ENCODE measurements at places on chromosomes 5 and 9.

DNA sequence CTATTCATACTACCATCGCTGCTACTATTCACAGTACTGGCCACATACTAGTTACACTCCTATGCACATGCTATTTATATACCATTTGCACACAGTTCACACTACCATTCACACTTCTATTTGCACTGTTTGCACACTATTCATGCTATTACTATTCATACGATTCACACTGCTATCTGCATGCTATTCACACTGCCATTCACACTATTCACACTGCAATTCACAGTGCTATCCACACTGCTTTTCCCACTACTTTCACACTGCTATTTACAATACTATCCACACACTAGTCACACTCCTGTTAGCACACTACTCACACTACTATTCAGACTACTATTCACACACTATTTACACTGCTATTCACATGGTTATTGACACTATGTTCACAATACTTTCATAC, 39.4 kb upstream of the TCF7 start:
- DNase-seq = no peak

GRCh38 chr5:43041669-43042175, 1.6 kb upstream of the ANXA2R start:
- DNase-seq = peak; percentile 75

DNA sequence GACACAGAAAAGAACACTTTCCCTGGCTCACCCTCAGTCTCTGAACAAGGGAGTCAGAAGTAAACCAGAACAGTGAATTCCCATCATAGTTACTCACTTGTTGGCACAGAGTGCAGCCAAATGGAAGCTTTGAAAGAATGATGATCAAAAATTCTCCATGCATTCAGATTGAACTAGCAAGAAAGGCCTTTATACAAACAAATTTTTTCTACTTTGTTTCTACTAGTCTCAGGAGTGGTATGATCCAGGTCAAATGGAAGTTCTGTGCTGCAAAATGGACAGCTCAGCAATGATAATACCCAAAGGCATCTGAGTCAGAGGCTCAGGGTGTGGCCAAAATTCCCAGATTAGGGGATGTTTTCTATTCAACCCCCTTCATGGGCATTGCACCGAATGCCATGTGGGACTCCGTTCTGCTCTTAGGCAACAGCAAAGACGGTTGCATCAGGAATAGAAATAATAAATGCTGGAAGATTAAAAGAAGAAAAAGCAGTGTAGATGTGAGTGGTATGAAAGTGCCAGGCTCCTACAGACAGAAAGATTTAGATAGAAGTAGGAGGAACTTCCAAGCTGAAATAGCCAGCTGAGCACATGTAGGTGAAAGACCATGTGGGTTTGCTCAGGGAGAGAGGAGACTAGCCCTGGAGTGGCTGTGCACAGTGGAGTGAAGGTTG, 24.0 kb upstream of the ASPN start:
- DNase-seq = peak; percentile 46

DNA sequence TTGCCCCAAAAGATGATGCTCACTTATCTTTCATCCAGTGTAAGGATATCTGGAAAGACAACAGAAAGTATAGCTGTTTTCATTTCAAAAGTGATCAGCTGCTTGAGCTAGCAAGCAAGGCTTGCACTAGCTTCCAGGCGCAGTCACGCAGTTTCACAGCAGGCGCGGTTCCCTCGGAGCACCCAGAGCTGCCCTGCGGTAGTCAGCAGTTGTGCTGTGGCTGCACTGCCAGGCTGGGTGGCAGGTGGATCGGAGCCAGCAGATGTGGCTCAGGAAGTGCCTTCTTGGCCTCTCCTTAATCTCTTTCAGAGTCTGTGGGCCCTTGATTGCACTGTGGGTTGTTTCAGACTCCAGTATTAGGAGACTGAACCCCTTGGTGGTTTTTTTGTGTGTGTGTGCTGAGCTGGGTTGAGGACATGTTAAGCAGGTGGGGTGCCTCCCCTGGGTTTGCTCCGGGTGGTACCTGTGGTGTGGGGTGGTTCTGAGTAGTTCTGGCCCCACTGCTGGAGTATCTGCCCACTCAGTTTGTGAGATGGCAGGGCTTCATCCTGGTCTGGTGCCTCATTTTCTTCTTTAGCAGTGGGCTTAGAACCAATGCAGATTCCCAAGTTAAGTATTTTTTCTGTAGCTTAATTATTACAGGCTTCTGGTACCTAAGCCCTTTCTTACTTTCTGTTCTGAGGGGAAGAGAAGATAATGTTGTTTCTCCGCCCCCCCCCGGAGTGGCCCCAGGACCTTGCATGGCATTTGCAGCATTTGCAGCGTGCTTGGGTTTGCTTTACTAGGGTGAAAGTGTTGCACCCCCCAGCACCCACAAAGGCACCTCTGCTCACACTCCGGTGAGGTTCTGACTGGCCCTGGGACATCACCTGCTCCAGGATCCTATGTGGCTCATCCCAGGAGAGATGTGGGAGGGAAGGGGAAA, 16.4 kb downstream of the TENT4A start:
- DNase-seq = peak; percentile 21

- DNase-seq = no peak
These were observed 71.0 kb downstream of the FER start for GRCh38 chr5:108818613-108819272.

DNA sequence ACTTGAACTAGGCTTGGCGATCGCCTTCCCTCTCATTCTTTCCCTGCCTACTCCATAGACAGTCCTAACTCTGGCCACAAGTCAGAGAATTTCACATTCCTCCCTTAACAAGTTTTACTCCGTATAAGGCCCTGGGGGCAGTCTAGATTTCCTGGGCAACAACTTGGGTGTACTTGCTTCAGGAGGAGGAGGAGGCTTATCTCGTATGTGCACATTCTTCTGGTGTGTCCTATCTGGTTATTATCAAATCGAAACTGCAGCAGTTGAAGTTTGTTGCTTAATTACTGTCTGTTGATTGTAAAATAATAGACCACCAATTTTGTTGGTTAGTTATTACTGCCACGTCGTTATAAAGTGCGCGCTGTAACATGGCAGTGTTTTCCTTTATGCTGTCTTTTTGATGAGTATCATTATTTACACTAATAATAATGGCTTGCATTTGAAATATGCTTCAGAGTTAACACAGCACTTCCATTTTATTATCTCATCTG, 42.0 kb downstream of the PIP5K1B start:
- no peak for DNase-seq
